Activated naive CD8-positive, alpha-beta T cell treated with anti-CD3 and anti-CD28 coated beads, Interleukin-2, amount 10 ng/mL, durations not matched to agents 7 days and 5 days (primary cell): ENCODE measurements at places on chromosomes 11 and 22.

- no peak for DNase-seq
Observed at GRCh38 chr22:31653944-31654343, 8.1 kb downstream of the PISD start.

DNA sequence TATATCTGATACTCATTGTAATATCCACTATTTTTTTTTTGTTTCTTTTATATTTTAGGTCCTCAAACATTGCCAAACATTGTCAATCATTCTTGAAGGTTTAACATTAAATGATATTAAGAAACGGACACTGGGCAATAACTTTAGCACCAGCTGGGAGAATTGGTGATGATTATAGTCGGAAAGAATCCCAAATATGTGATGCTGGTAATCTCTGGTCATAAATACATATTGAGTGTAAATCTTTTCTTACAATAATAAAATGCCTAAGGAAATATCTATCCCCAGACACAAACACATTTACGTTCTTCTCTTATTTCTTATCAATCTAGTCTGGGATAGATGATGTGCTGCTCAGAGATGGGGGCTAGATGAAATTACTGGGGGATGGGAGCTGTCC, 25.2 kb downstream of the OR51E2 start:
- no peak for DNase-seq

- no peak for DNase-seq
Observed at GRCh38 chr11:74425100-74425499, 26.9 kb upstream of the PGM2L1 start.

GRCh38 chr22:42001121-42001520, 2.5 kb downstream of the WBP2NL start:
- DNase-seq, result no peak

- no peak for DNase-seq
Observed at GRCh38 chr11:92330114-92330513, 105.5 kb downstream of the FAT3 start.

GRCh38 chr11:96341211-96342013, 1.6 kb downstream of the MAML2 start:
- peak; percentile 84 for DNase-seq

- no peak for DNase-seq
Observed at GRCh38 chr11:88421530-88421929, 84.0 kb upstream of the CTSC start.

DNA sequence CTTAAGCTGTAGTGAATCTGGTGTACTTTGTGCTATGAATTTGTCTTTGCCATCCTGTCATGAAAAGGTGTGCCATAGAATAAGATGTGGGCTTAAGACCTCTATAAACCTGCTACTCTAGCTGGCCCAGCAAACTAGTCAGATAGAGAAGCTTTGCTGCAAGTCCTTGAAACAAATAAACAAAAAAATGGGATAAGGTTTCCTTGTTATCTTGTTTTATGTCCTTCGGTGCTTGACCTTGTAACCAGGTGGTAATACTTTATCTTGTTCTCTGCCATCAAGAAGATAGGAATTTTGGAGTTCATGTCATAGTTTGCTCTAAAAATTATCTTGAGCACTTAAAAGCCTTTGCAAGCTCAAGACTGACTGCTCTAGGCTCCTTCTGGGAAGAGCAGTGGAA, 14.3 kb upstream of the TMEM86A start:
- DNase-seq, result no peak

DNA sequence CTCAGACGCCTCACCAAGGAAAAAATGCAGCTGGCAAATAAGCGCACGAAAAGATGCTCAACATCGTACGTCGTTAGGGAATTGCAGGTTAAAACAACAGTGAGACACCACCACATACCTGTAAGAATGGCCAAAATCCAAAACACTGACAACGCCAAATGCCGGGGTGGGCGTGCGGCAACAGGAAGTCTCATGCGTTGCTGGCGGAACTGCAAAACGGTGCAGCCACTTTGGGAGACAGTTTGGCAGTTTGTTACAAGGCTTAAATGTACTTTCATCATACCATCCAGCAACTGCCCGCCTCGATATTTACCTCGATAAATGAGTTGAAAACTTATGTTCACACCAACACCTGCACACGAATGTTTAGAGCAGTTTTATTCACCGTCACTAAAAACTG, 7.5 kb upstream of the CTSD start:
- DNase-seq, result no peak

GRCh38 chr22:27391092-27391770, 410.3 kb downstream of the MN1 start:
- no peak for DNase-seq

GRCh38 chr11:61698173-61698948, 18.2 kb downstream of the DAGLA start:
- no peak for DNase-seq

- DNase-seq, result no peak
Observed at GRCh38 chr11:82873919-82874333, 26.3 kb downstream of the PRCP start.

- no peak for DNase-seq
Observed at GRCh38 chr22:40553014-40553554, 83.4 kb downstream of the MRTFA start.

DNA sequence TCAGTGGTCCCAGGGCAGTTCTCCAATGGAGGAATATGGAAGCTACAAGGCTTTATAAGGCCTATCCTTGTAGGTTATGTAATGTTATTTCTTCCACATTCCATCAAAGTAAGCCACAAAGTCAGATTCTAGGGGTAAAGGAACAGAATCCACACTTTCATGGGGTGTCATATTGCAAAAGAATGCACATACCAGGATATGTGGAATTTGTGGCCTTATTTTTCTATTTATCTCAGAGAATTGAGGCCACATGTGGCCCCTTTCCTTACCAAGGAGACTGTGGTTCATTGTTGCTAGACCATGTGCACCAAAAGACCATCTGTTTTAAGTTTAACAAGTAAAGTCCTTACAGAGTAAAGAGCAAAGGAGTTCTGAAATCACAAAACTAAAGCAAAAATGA, 12.9 kb downstream of the LRRC4C start:
- no peak for DNase-seq

DNA sequence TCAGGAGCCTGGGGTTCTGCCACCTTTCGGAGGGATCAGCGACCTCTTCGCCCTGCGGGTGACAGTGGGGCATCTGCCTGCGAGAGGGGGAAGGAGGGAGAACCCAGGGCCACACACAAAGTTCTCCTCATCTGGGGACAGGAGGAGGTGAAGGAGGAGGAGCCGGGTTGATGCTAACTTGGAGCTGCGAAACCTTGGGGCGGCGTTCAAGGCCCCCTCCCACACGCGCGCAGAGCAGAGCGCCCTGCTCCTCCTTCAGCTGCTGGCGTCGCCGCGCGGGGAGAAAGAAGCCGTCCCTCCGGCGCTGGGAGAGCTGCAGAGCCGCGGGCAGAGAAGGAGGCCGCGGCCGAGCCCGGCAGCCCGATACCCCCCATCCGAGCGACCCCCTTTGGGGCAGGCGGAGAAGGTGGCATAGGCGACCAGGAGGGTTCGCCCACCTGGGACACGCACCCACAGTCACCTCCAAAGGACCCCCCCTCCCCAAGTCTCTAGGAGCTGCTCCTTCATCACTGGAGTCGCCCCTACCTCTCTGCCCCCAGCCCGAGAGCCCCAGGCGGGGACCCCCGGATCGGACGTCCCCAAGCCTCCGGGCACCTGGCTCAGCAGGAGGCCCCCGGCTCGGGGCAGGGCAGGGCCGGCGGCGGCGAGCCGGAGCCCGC, at the start of gene RASD2:
TSS of gene RASD2 (plus strand) at position 237 of the 659 bp plus-strand sequence. CDS start 5,979 bp downstream, outside the sequence.
- DNase-seq, result no peak

DNA sequence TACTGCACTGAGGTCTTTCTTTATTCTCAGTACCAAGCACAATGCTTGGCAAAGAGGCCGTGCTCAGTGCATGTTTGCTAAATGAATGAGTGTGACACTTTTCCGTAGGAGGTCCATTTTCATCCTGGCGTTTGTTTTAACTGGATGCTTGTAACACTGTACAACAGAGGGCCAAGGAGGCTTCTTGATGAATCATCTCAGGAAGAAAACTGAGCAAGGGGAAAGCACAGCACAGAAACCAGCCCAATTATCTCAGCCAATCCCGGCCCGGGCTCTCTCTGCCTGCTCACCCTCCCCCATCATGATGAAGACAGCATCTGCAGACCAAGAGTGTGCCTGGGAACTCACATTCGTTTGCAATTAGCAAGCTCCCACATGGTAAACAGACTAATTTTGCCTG, 570.3 kb downstream of the OPCML start:
- no peak for DNase-seq

DNA sequence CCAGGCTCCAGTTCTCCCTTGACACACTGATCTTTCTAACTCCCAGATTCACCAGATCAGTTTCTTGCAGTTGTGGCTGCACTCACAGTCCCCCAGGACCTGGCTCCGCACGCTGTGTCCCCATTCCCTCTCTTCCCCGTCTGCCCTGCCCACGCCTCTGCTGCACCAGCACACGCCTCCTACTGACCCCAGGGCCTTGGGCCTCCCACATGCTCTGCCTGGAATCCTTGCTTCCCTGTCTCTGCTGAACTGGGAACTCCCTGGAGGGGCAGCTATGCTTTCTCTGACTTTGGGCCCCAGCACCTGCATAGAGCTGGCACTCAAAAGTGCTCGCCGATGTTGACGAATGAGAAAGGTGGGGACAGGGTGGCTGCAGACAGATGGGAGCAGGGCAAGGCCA, 68.9 kb downstream of the MYO7A start:
- DNase-seq, result peak; percentile 6

- no peak for DNase-seq
Observed at GRCh38 chr22:37269936-37270678, 12.2 kb upstream of the CYTH4 start.

GRCh38 chr11:83285151-83285770, 906 bp downstream of the CCDC90B start:
- no peak for DNase-seq

DNA sequence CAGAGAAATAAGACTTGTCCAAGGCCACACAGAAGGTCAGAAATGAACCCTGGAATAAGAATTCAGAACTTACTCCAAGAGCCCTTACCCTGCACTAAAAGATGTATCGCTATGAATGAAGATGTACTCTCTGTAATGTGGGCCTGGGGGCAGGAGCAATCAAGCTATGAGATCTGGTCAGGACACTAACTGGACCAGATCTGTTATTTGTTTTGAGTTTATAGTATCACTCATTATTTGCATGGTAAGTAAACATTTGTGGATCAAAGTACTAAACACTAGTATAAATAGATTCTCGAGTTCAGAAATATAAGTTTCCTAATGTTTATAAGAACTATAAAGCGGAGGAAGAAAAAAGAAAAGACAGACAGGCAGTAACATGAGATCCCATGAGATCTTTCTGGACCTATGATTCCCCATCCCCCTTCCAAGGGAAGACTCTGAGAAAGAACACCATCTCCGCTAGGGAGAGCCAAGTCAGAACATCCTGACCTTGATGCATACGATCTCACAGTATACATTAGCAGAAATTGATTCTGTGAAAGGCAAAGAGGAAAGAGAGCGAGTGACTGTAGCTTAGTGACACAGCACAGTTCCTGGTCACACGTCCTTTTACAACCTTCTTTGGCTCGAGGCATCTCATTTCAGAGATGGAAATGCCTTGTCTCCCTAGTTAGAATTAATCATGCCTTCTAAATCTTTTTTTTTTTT, 71.2 kb downstream of the USP35 start:
- no peak for DNase-seq

- DNase-seq, result peak; percentile 55
Observed at GRCh38 chr22:43110927-43111623, 525 bp downstream of the BIK start.

DNA sequence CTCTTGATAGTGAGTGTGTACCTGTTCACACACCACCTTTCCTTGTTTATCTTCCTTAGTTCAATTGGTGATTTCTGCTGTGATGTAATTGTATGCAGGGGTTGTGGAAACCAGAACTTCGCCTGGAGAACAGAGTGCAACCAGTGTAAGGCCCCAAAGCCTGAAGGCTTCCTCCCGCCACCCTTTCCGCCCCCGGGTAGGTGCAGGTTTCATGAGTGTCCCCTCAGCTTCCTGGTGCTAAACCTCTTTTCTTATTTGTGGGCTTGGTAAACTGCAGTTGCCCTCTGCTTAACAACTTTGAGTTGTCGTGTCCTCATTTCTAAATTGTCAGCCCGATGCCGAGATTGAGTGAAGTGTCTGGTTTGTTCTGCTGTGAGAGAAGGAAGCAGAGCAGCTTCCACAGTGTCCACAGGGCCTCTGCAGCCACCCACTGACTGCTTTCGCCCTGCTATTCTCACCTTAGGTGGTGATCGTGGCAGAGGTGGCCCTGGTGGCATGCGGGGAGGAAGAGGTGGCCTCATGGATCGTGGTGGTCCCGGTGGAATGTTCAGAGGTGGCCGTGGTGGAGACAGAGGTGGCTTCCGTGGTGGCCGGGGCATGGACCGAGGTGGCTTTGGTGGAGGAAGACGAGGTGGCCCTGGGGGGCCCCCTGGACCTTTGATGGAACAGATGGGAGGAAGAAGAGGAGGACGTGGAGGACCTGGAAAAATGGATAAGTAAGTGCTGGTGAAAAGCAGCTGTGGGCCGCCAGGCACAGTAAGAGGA, 7.1 kb upstream of the GAS2L1 start:
- DNase-seq, result no peak

DNA sequence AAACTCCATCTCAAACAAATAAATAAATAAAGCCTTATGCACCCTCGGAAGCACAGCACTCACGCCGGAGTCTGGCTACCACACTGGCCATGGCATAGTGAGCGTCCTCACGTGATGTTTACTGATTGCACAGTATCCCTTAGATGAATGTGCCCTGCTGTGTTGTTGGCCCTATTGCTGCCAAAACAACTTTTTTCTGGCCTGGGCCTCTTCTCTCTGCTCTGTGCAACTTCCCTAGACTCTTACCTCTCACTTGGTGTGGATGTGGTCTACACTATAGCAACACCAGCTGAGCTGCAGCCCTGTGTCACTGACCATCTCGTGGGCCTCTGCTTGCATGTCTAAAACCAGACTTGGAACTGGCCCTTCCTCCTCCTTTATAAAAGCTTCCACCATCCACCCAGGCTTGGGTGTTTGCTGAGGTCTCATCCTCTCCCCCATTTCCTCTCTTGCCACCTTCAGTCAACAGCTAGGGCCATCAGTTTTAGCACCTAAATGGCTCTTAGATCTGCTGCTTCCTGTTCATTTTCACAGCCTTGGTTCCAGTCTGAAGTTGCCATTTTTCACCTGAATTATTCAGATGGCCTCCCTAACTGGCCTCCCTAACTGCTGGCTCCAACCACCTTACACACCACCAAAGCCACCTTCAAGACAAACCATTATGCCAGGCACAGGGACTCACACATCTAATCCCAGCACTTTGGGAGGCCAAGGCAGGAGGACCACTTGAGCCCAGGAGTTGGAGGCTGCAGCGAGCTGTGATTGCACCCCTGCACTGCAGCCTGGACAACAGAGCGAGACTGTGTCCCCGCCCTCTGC, 9.2 kb downstream of the ZNF74 start:
- DNase-seq, result no peak
